Occipital lobe (tissue), 3 donors: ENCODE measurements at places on chromosomes 6 and 20. TPM values are rescaled to one million over a fixed set of nuclear protein-coding genes. Genes with fewer than 3 reads are reported as not detected.

Gene UBE3D
- 25.9 TPM for total RNA-seq

Gene BCAS1
- total RNA-seq, result 3.0 TPM

Gene ANKRD6
- 33.8 TPM for total RNA-seq

Gene FAM184A
- 37.3 TPM for total RNA-seq

Gene PTPRK
- 438 TPM for total RNA-seq

Gene CST2
- not detected for total RNA-seq

Gene C4B
- 9.2 TPM for total RNA-seq

Gene CAGE1
- under 0.01 TPM for total RNA-seq

Gene SLC22A1
- total RNA-seq, result 1.9 TPM

Gene FAM209B
- not detected for total RNA-seq
